ENCODE measurements at places on chromosomes 12 and 14. TPM values are rescaled to one million over a fixed set of nuclear protein-coding genes. Genes with fewer than 3 reads are reported as not detected.

- no peak for DNase-seq
These were observed 53.4 kb downstream of the SLC16A7 start for GRCh38 chr12:59649203-59649602.

KCNH3 gene
- 1.0 TPM for total RNA-seq

TCL1B gene
- not detected for total RNA-seq

DNA sequence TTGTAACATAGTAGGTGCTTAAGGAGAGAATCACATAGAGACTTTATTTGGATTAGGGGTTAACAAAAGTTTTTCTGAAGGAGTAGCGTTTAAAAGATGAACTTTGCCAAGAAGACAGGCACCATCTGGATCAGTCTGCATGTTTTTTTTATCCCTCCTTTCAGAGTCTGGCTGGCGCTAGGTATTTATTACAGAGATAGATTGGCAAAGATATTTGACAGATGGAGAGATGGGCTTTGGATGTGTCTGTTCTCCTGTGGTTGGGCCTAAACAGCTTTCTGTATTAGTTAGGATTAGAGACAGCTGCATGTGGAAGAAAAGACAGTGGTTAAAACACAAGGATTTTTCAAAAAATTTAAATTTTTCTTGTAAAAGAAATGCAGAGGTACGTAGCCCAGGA is 133.9 kb downstream of the C12orf75 start:
- no peak for DNase-seq

GRCh38 chr12:130424858-130425697 is 87.4 kb downstream of the PIWIL1 start:
- DNase-seq, result no peak

DNA sequence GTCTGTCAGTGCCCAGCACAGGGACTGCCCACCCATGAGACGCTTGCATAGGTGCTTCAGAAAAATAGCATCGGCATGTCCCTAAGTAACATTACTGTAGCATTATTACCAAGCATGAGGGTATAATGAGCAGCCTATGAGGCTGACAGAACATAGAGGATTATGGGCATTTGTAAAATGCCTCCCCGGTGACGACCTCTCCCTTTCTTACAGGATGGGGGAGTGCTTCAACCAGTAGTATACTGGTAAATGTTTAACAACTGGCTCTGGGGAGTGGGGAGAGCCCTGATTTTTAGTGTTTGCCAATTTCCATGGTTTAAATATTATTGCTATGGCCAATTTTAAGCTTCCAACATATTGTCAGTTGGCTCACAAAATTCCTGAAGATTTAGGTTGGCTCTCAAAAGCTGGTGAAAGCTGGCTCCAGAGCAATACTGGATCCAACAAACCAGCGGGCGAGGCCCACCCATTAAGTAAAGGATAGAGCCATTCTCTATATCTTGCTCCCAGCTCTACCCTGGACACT is 104.5 kb downstream of the ETNK1 start:
- DNase-seq, result no peak

GLIPR1L2 gene
- total RNA-seq, result 3.1 TPM

GRCh38 chr14:71271166-71271945 is 364.1 kb downstream of the PCNX1 start:
- DNase-seq, result no peak

- DNase-seq, result no peak
These were observed 136.8 kb upstream of the PTPRB start for GRCh38 chr12:70774055-70774454.

- DNase-seq, result no peak
These were observed 37.3 kb downstream of the VDR start for GRCh38 chr12:47867495-47867941.

KLHDC1 gene
- 3.4 TPM for total RNA-seq

LBHD2 gene
- total RNA-seq, result not detected

GARIN6 gene
- total RNA-seq, result not detected

GRCh38 chr12:104890476-104891096 is 67.5 kb downstream of the SLC41A2 start:
- DNase-seq, result no peak

MAPKAPK5 gene
- total RNA-seq, result 38.9 TPM

GRCh38 chr12:42365486-42365885 is 39.5 kb downstream of the PPHLN1 start:
- DNase-seq, result no peak

DNA sequence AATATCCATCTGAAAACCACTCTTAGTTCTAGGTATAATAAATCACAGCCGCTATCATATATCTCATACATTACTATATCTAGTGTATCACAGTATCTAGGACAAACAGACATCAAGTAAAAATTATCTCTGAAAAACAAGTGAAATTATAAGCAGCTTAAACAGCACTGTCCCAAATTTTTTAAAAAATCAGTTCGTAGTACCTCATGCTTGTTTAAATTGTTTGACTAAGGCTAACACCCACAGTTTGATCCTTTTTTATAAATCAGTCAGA is 33.9 kb downstream of the CDK17 start:
- DNase-seq, result no peak

DNA sequence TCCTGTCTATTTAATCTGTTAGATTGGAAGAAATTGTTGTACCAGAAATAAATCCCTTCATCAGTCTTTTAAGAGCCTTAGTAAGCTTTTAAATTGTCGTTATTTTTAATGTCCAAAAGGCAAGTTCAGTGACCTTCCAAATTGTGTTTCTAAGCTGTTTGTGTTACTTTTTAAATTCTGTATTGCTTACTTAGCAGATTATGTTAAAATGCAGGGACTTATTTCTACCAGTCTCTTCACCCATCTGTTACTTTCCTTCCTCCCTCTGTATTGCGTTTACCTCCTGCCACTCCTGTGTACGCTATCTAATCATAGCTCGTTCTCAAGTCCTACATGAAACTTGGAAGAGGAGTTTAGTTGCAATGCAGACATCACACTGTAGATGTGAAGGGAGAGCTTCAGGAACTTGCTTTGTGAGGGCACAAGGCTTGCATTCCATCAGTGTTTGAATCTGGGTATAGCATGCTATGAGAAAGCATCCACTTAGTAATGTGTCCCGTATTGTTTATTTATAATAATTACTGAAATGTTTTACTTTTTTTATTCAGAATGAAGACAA is 406.5 kb upstream of the RGS6 start:
- DNase-seq, result no peak

CLEC14A gene
- total RNA-seq, result 18.9 TPM

DNA sequence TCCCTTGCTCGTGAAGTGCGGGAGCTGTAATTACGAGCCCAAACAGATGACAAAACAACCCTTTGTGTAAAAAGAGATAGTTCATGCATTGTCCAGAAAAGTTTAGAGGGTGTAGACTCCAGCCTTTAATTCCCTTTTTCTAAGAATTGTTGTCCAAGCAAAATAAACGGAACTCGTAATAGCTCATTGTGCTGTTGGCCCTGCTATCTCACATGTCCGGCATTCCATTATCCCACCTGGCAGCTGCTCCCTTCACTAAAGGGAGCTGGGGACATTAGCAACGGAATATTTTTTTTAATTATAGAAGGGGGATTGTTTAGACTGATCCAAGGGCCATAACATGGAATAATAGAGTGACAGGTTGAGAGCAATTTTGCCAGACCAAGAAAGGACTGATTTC is 277.5 kb upstream of the TBX3 start:
- DNase-seq, result no peak

- no peak for DNase-seq
These were observed 233.0 kb upstream of the PRKD1 start for GRCh38 chr14:30160608-30161007.

DNA sequence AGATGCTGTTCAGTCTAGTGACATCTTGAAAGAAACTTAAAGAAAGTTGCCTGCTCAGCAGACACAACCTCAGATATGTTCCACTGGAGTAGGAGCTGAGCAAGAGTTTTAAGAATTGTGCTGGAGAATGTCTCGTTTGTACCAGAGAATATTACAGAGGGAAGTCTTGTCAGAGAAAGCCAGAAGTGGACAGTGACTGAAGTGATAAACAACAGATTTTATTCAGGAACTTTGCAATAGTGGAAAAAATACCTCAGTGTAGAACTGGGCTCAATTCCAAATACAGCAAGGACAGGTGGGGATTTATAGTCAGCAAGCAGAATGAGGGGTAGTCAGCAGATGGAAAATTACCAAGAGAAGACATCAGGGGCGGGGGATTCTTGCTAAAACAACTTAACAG is 18.6 kb downstream of the ZDHHC17 start:
- DNase-seq, result no peak

- peak; percentile 78 for DNase-seq
These were observed 5.8 kb downstream of the KMT5A start for GRCh38 chr12:123389560-123390351.

GRCh38 chr14:68214431-68214830 is 394.9 kb downstream of the RAD51B start:
- DNase-seq, result no peak

ERH gene
- total RNA-seq, result 41.0 TPM

DNA sequence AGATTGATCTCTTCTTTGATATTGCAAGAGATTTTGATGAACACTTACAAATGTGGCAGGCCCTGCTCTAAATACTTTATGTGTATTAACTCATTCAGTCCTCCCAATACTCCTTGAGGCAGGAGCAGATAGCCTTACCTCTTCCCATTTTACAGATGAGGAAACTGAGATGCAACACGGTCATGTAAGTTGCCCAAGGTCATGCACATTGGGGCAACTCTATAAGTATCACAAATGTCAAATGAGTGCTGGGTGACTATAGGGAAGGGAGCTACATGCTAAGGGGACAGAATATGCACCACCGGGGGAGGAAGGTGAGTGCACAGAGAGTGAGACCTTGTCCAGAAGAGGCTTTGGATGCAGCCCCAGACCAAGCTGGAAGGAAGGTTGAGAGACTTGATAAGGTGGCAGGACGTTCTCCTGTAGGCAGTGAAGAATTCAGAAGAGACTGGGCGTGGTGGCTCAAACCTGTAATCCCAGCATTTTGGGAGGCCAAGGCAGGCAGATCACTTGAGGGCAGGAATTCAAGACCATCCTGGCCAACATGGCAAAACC is 132.3 kb upstream of the PWP1 start:
- DNase-seq, result no peak

APAF1 gene
- total RNA-seq, result 6.2 TPM
